ENCODE measurements at places on chromosomes 13 and 19. TPM values are rescaled to one million over a fixed set of nuclear protein-coding genes. Genes with fewer than 3 reads are reported as not detected.

- no peak for DNase-seq
These were observed 10.5 kb downstream of the CYP2A13 start for GRCh38 chr19:41098762-41099161.

DNA sequence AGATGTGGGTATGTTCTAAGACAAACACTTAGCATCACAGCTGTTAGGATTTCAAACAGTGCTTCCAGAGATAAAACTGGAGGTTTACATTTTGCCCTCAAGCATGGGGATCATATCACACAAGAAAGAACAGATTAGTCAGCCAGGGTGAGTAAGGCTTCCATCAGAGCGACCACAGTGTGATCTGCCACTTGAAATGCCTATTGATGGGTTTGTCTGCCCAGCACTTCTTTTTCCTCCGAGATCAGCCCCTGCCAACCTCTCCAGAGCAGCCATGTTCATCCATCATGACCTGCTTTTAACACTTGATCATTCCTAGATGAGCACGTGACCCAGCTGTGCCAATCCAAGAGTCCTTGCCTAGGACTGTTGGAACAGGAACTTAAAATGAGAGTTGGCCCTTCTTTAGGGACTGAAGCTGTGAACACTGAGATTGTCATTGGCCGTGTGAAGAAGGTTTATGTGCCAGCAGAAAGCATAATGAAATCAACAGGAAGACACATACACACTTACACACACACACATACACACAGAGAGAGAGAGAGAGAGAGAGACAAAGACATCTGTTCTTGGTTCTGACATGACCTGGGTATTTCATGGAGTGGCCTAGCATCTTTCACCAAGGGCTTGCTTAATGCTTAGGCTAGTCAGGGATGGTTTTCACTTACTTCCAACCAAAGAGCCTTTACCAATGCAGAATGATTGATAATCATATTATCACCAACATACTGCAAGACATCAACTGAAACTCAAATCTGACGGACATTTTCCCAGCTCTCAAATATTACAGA is 5.2 kb upstream of the CEBPG start:
- no peak for DNase-seq

- no peak for DNase-seq
These were observed 142.2 kb downstream of the KCTD15 start for GRCh38 chr19:33938821-33939220.

GRCh38 chr13:101242720-101243119 is 173.6 kb downstream of the NALCN start:
- DNase-seq = no peak

DNA sequence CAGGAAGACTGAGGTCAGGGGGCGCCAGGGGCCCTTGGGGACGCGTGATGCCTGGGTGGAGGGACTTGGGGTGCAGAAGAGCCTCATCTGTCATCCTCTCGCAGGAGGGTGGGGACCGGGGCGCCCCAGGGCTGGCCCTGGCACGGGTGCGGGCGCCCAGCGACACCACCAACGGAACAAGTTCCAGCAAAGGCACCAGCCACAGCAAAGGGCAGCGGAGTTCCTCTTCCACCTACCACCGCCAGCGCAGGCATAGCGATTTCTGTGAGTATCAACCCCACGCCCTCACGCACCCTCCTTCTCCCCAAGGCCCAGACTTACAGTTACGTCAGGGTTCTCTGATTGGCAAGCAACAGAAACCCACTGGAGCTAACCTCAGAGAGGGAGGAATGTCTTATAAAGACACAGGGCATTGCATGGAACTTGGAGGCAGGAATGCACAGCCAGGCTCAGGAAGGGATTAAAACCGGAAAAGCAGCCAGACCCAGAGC is 29.4 kb downstream of the MARK4 start:
- DNase-seq = no peak

GRCh38 chr13:110328573-110328972 is 21.5 kb downstream of the COL4A2 start:
- DNase-seq = no peak

DNA sequence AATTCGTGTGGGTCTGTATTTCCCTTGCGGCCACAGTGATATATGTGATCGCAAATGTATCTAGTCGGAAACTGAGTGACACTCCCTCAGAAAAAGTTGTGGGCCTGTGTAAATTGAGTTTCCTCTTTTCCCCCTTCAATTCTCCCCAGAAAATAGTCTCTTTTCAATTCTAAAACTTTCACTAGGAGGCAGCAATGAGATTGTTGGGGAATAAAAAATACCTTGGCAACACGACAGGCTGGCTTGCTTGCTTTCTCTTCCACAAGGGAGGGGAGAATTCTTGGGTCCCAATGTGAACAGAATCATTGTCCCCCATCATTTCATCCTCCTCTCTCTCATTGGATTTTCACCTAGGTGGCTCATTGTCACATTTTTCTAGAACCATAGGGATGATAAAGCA is 3.7 kb upstream of the SOX21 start:
- no peak for DNase-seq

The KLK3 gene
- not detected for total RNA-seq

The TBC1D4 gene
- total RNA-seq = 77.0 TPM

The CRB3 gene
- total RNA-seq = 0.26 TPM

The PODNL1 gene
- not detected for total RNA-seq

The COL4A2 gene
- total RNA-seq = not detected

Data from activated CD4-positive, alpha-beta T cell treated with anti-CD3 and anti-CD28 coated beads, Interleukin-2, amount 10 ng/mL, durations not matched to agents 24 days and 14 days (primary cell).